ENCODE measurements at places on chromosomes 2 and 18. TPM values are rescaled to one million over a fixed set of nuclear protein-coding genes. Genes with fewer than 3 reads are reported as not detected.

- no peak for DNase-seq
These were observed 133.4 kb upstream of the LRRTM1 start for GRCh38 chr2:80437959-80438358.

DNA sequence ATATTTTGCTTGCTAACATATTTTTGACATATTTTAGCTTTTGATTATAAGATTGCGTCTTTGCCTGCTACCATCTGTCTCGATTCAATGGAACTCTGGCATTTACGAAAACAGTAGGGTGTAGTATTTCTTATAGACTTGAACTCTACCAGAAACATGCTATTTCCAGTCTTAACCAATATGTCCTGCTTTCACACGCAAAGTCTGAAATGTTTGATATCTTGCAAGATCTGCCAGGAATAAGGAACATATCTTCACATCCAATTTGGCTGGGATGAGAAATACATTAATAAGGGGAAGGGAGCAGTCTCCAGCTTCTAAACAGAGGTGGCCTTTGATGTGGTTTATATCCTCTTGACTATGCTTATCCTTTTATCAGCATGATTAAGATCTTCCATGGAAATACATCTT lies 299.4 kb downstream of the ZNF521 start:
- no peak for DNase-seq

SLC14A1 gene
- 80.5 TPM for polyA plus RNA-seq

NPHP1 gene
- polyA plus RNA-seq: 5.4 TPM

GRCh38 chr2:190097115-190097514 lies 34.6 kb upstream of the MSTN start:
- DNase-seq: no peak
